ENCODE measurements at places on chromosomes 5 and 9. TPM values are rescaled to one million over a fixed set of nuclear protein-coding genes. Genes with fewer than 3 reads are reported as not detected.

GPX3 gene
- 3,864 TPM for total RNA-seq

CDX1 gene
- total RNA-seq: 2.5 TPM

- H3K27me3 ChIP-seq: no peaks in the 10 kb centered on the region
- DNase-seq: no peak
- peaks cover 85% of the 10 kb centered on the region for H3K36me3 ChIP-seq
- no peak overlapping the region for H3K4me3 ChIP-seq
- H3K27ac ChIP-seq: no peak overlapping the region
Measured at GRCh38 chr5:43540746-43541145, 16.1 kb downstream of the PAIP1 start.

- no peak overlapping the region for H3K4me3 ChIP-seq
- no peaks in the 10 kb centered on the region for H3K36me3 ChIP-seq
- H3K27ac ChIP-seq: no peak overlapping the region
- no peaks in the 10 kb centered on the region for H3K4me1 ChIP-seq
- H3K27me3 ChIP-seq: no peaks in the 10 kb centered on the region
Measured at GRCh38 chr5:109612278-109612905, 77.3 kb upstream of the MAN2A1 start.

DNA sequence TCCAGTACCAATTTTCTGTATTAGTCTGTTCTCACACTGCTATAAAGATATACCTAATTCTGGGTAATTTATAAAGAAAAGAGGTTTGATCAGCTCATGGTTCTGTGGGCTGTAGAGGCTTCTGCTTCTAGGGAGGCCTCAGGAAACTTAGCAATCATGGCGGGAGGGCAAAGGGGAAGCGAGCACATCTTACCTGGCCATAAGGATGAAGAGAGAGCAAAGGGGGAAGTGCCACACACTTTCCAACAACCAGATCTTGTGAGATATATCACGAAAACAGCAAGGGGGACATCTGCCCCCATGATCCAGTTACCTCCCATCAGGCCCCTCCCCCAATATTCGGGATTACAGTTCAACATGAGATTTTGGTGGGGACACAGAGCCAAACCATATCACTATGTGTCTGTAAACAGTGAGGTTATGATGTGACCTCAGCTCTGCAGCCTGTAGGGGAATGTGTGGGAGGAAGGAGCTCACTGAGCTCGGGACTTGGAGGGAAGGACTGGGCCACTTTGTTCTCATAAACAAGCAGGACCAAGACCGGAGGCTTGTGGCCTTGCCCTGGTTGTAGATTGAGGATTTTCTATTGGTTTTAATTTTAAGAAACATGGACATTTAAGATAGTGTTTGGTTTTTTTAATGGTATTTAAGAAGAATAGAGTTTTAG is 85.2 kb downstream of the EHMT1 start:
- peaks cover 12% of the 10 kb centered on the region for H3K4me1 ChIP-seq
- H3K27me3 ChIP-seq: no peaks in the 10 kb centered on the region
- no peak overlapping the region for H3K4me3 ChIP-seq
- no peak for DNase-seq
- H3K36me3 ChIP-seq: peaks cover 7% of the 10 kb centered on the region
- peak overlapping the region; percentile 72 for H3K27ac ChIP-seq

- H3K4me1 ChIP-seq: no peaks in the 10 kb centered on the region
- no peak for DNase-seq
- no peak overlapping the region for H3K4me3 ChIP-seq
- H3K36me3 ChIP-seq: no peaks in the 10 kb centered on the region
Measured at GRCh38 chr5:120605325-120606079, 141.4 kb downstream of the PRR16 start.
